ENCODE measurements at places on chromosomes 4 and X.

- DNase-seq: no peak
Observed at GRCh38 chrX:72317139-72317538, 11.4 kb upstream of the CITED1 start.

- no peak for DNase-seq
Observed at GRCh38 chr4:134691915-134692314, 490.3 kb upstream of the PABPC4L start.

- no peak for DNase-seq
Observed at GRCh38 chr4:10605746-10606482, 78.7 kb downstream of the CLNK start.

DNA sequence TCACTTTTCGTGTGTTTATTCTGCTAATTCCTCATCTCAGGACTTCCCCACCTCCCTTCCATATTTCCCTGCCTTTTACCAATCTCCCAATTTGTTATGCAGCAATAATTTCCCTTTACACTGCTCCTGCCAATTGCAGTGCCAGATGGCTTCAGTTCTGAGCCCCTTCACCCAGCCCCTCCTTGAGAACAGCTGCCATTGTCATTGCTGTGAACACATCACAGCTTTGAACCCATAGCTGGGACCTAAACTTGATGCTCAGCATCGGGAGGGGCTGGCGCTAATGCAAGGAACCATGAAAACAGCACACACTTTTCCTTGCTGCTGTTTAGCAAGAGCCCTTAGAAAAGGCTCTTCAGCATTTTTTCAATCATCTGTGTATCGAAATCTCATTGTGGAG, 104.9 kb downstream of the ALPK1 start:
- no peak for DNase-seq

DNA sequence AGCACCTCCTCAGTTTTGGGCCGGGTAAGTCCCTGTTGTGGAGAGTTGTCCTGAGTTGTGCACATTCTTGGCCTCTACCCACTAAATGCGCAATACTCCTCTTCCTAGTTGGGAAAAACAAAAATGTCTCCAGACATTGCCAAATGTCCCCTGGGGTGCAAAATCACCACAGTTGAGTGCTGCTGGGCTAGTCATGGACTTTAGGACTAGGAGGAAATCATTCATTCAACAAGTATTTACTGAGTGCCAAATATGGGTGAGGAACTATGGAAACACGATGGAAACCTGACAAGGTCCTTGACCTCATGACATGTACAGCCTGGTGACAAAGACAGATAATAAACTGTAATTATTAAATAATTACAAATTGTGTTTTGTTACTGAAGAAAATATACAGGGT, 71.6 kb downstream of the STX18 start:
- DNase-seq: no peak

DNA sequence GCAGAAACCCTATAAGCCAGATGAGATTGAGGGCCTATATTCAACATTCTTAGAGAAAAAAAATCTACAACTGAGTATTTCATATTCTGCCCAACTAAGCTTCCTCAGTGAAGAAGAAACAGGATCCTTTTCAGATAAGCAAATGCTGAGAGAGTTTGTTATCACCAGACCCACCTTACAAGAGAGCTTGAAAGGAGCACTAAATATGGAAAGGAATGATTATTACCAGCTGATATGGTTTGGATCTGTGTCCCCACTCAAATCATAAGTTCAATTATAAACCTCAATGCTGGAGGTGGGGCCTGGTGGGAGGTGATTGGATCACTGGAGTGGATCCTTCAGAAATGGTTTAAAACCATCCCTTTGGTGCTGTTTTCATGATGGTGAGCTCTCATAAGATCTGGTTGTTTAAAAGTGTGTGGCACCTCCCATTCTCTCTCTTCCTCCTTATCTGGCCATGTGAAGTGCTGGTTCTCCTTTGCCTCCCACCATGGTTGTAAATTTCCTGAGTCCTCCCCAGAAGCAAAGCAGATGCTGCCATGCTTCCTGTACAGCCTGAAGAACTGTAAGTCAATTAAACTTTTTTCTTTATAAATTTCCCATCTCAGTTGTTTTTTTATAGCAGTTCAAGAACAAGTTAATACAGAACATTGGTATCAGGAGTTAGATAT, 144.2 kb downstream of the MSN start:
- DNase-seq: no peak

DNA sequence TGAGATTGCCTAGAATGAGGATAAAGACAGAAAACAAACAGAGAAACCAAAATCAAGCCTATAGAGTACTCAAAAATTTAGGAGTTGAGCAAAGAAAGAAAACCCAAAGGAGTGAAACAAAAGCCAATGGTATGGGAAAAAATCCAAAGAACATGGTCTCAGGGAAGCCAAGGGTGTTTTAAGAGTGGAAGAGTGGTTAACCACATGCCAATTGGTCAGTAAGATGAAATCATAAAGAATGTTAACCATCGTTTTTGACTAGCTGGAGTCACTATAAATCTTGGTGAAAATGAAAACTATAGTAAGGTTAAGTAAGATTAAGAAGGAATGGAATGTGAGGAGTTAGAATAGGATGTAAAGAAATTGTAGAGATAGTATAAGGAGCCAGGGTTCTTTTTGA, 64.7 kb upstream of the RPL34 start:
- no peak for DNase-seq

- no peak for DNase-seq
Observed at GRCh38 chr4:30208731-30209435, 511.3 kb upstream of the PCDH7 start.

- DNase-seq: no peak
Observed at GRCh38 chrX:96474029-96474740, 210.5 kb upstream of the DIAPH2 start.

GRCh38 chrX:110987292-110987691, 108.7 kb upstream of the PAK3 start:
- no peak for DNase-seq

GRCh38 chr4:56607926-56608325, 73.2 kb downstream of the HOPX start:
- no peak for DNase-seq

DNA sequence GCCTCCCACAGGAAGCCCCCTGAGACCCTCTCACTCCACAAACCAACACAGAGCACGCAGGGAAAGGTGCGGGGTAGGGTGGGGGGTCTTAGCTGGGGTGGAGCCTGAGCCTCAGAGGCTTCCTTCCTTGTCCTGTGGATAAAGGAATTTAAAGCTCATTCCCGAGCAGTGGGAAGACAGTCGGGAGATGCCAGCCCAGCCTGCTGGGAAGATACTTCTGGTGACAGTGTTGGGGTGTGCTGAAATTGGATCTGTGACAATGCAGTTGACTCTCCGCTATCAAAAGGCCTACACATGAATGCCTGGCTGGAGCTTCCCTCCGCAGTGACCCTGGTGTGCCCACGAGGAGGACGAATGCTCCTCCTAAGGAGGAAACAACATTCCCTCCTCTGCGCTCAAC, 45.5 kb downstream of the JAKMIP1 start:
- DNase-seq: no peak

DNA sequence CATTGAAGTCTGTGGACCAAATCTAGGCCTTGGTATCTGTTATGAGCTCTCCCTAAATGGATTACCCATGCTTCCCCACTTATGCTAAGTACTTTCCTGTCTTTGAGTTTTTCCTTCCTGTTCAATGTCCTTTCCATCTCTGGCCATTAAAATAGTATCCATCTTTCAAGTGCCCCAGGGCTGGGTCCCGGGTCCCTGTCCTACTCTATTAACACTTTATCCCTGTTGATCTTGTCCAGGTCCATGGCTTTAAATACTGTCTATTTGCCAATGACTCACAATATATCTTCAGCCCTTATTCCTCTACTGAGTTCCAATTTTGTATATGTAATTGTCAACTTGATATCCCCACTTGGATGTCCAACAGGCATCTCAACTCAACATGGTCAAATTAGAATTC, 17.7 kb upstream of the RPS6KA3 start:
- DNase-seq: no peak

DNA sequence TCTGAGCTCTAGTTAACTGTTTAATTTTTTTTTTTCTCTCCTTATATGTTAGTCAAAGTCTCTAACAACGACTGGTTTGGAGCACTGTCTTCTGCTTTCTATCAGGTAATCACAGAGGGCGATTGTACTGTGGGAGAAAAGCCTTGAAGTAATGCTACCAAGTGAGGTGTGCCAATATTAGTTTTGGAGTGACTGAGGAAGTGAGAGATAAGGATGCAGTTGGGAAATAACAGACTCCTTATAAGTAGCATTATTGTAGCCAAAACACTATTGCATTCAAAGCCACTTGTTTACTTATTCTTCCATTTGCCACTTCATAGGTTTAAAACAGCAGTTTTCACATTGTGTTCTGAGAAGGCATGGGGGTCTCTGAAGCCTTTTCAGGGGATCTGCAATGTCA, 79.1 kb upstream of the SLC6A14 start:
- no peak for DNase-seq

DNA sequence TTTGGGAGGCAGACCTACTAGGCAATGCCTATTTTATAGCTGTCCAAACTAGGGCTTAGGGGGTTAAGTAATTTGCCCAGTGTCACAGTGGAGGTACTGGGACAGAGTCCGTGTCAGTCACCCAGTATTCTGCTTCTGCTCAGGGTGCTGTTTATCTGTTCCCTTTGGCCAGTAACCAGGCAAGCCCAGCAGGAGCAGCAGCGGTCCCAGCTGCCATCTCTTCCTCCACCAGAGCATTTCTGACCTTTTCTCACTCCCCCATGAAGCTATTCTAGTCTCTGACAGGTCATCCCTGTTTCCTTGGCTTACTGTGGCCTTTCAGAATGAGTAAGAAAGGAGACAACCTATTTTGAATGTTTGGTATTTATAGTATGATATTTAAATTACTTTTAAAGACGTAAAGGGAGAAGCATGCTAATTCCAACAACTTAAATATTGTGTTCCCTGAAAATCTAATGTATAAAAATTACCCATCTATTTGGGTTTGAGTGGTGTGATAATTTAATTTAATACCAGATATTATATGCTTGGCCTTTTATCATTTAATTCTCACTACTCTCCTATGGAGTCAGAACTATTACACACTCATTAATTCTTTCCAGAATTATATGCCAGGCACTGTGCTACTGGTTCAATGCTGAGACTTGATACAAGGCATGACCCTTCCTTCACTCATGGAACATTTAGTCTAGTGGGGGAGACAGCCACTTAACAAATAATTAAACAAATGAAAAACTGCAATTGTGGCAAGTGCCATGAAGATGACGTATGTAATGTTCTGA, 60.6 kb downstream of the RPS6KA3 start:
- no peak for DNase-seq

DNA sequence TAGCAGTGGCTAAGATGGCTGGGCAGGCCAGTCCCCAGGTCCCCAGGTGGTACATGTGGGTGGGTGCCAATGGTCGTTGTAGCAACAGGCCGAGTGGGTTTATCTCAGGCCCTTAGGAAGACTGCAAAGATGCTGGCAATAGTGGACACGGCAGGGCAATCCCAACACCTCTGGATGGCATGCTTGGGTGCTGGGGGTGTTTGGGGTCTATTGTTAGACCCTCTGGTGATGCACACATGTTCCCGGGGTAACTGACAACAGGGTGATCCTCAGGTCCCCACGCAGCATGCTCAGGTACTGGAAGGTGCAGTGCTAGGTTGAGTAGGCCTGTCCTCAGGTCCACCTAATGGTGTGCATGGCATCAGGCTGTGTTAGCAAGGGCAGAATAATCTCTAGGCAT, 267.5 kb downstream of the ANKRD50 start:
- DNase-seq: no peak

- DNase-seq: no peak
Observed at GRCh38 chrX:18793601-18794089, 86.2 kb downstream of the PPEF1 start.

DNA sequence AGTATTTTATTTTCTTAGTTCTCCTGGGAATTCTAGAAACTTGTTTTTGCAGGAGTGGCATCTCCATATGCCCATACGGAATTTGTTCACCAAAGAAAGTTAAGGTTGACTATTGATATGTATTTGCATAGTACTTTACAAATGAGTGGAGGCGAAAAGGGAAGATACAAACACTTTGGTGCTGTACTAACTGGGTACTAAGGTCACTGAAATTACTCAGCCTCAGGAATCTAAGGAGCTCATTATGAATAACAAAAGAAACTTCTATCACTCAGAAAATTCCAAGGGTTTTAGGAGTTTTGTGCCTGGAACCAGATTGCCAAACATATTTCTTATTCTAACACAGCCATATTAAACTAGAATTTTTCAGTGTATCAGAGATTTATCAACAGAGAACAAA, 27.4 kb upstream of the TMPRSS11B start:
- DNase-seq: no peak

- no peak for DNase-seq
Observed at GRCh38 chrX:17056868-17057608, 110.6 kb downstream of the REPS2 start.

GRCh38 chr4:10506077-10506476, 48.9 kb upstream of the ZNF518B start:
- DNase-seq: no peak

DNA sequence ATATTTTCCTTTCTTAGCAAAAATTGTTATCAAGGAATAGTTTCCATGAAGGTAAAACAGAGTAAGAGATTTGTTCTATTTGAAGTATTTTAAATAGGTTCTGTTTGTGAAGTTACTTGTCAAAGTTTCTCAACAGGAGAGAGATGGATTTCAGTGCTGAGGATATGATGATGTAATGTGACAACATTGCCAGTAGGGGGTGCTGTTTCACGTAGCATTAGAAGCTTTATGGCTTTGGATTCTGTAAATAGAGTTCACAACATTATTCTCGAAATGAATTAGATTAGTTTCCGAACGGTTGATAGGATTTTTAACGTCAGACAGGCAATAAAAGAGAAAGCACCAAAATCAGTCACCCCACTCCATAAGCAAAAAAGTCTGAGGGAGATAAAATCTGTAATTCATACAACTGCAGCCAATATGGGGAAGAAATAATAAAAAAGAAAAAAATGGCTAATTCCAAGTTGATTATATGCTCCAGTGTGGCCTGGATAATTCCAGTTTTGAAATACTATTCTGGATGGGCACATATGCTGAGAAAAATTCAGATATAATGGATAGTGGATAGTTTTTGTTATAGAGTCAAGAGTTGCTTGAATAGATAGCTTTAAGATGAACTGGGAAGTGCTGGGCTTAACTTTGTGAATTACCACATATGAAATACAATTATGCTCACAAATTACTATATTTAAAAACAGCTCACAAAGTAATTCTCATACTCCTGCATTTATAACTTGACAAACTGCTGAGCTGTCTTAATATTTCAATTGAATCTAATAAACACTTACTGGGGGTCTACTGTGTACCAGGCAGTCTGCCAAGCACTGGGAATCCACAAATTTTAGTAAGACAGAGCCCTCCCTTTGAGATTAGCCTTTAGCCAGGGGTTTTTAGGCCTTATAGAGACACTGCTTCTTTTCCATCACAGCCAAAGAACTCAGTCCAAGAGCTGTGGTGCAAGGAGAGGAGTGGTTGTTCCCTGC, 109.1 kb downstream of the GPAT3 start:
- peak; percentile 55 for DNase-seq

- DNase-seq: no peak
Observed at GRCh38 chrX:102063445-102064074, 61.9 kb upstream of the TCEAL2 start.

DNA sequence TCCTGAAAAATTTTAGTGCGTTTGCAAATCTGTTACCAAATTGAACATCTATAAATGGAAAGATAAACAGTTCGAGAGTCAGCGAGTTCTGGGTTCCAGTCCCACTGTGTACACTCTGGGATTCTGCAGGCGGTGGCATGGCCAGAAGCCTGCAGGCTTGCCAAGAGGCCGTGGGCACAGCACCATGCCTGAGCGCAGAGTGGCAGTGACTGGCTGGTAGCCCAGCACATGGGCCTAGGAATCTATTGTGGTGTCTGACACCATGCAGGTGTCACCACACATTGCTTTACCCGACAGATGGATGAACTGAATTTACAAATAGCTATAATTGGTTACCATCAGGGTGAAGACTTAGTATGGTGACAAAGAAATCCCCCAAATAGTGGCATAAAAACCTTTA, 71.7 kb upstream of the TLR3 start:
- DNase-seq: no peak
